Cardiac fibroblast (primary cell): ENCODE measurements at places on chromosomes 3 and 15.

DNA sequence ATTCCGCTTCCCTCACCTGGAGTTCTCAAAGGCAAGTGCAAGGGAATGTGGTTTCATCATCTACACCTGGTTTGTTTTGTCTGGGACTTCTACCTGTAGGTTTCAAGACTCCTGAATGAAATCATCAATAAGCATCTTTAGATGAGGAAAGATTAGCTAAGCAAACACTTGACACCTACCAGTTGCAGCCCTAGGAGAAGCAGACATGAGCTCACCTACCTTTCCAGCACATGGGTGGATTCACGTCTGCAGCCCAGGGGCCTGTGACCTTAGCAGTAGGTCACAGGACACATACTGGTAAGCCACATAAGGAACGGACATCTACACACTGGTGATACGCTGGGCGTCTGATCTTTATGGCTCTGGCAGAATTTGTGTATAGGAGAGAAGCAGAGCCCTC, 26.7 kb downstream of the SLCO2A1 start:
- DNase-seq: no peak

DNA sequence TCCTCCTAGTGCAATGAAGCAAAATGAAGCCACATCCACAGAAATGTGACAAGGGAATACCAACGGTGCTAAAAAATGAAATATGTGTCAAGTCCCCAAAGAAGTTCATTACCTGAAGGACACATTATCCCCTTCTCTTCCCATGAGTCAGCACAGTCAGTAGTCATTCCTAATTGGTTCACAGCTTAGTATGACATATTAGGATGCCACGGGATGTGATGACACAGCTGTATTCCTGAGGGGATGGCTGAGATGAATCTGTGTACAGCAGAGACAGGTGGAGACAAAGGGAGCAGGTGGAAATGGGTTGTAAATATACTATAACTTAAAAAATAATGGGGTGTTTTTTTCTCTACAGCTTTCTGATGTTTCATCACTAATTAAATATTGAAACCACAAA, 273.4 kb downstream of the ARRDC4 start:
- no peak for DNase-seq

DNA sequence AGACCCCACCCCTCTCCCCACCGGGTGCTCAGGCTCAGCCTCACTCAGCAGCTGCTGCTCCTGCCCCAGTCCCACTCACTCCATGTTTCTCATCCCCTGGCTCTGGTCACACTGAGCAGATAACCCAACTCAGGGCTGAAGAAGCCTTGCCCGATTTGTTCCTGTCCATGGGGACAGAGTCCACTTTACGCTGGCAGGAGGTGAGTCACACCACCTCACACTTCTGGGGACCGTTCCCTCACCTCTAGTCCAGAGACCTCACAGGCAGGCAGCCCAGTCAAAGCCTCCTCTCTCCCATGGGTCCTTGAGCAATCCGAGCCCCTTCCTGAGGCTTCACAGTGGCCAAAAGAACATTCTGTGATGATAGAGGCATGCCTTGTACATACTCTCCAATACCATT, 1.4 kb downstream of the CIDEC start:
- DNase-seq: peak; percentile 83

- DNase-seq: no peak
These were observed 17.0 kb downstream of the PRKAR2A start for GRCh38 chr3:48830715-48831114.

DNA sequence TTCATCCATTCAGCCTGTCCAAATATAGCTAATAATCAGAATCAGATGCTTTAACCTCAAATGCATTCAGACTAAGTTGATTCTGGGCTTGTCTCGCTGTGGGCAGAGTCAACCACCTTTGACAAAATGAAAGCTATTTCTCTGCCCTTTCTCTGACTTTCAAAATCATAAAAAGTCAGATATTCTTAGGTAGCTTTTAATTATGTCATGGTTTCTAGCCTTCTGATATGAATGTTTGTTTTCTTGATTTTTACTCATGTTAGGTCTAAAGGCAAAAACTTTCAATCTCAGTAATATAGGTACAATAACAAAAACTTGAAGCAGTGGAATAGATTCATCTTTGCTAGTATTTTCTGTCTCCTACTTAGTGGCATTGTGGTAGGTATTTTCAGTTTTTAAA, 25.3 kb upstream of the C15orf61 start:
- no peak for DNase-seq

DNA sequence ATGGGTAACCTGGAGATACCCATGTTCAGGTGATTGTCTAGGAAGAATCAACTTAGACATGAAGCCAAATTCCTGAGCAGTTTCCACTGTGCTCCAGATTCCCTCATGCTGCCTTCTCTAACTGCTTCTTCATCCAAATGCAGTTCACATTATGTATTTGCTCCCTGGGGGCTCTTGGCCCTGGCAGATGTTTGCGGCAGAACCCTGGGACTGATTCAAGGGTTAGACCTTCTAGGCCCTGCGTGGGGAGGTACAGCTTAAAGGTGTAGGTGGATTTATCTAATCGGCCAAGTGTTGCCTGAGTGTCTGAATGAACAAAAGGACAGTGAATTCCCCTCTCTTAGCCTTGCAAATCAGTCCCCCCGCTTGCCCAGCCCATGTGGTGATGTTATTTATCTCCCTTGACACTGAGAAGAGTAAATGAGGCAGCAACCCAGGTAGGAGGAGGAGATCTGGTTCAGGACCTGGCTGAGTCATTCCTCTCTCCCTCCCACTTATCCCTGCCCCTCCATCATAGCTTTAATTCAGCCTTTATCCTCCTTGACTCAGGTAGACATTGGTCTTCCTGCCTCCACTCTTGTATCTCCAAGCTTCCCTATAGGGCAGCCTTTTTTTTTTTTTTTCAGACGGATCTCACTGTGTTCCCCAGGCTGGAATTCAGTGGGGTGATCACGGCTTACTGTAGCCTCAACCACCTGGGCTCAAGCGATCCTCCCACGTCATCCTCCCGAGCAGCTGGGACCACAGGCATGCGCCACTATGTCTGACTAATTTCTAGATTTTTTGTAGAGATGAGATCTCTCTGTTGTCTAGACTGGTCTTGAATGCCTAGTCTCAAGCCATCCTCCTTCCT, 54.8 kb downstream of the MAGEF1 start:
- DNase-seq: peak; percentile 36

DNA sequence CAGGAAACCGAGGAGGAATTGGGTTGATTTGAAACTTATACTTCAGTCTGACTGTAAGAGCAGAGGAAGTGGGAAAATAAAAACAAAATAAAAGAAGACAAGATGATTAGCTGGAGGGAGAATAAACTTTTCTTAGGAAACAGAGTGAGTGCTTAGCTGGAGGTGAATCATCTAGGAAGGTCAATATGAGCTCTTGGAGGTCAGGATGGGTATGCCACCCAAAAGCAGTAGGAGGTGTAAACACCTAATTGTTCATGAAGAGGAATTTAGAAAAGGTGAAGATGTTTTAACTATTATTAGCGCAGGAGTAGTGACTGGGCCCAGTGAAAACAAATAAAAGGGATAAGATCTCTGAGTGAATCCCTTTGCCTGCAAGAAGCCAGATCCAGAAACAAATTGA, 39.9 kb upstream of the ARL14 start:
- DNase-seq: no peak

DNA sequence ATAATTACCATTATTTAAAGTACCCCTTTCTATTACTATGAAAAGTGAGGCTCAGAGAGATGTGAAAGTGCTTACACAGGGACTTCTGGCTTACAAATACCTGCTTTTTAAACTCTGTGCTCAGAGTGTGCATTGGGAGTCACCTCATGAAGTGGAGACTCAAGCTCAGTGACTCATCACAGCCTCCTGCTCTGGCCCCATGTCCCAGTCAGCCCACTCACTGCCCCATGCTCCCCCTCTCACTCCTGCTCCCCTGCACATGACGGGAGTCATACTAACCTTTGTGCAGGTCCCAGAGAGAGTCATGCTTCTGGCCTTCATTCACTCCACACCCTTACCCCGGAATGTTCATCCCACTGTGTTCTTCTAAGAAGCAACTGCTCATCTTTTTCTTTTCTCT, 20.2 kb downstream of the CCR1 start:
- peak; percentile 78 for DNase-seq

DNA sequence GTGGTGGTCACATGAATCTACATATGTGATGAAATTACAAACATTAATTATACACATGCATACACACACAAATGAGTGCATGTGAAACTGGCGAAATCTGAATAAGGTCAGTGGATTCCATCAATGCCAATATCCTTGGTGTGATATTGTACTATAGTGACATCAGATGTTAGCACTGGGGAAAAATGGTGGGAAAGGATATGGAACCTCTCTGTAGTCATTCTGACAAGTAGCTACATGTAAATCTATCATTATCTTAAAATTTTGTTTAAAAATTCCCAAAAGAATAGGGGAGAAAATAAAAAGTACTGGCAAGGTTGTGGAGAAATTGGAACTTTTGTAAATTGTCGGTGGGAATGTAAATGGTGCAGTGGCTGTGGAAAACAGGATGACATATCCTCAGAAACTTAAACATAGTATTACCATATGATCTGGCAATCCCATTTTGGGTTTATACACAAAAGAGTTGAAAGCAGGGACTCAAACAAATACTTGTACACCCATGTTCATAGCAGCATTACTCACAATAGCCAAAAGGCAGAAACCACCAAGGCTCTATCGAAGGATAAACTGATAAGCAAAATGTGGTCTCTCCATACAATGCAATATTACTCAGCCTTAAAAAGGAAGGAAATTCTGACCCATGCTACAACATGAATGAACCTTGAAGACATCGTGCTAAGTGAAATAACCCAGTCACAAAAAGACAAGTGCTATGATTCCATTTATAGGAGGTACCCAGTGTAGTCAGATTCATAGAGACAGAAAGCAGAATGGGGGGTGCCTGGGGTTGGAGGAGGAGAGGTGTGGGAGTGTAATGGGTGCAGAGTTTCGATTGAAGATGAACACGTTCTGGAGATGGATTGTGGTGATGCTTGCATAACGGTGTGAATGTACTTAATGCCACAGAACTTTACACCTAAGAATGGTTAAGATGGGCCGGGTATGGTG, 25.3 kb upstream of the HRH1 start:
- DNase-seq: no peak

GRCh38 chr3:124014366-124014942, 22.5 kb upstream of the ROPN1 start:
- DNase-seq: peak; percentile 8

GRCh38 chr3:46847744-46848143, 15.5 kb downstream of the MYL3 start:
- DNase-seq: no peak

- no peak for DNase-seq
These were observed 179.6 kb downstream of the P3H2 start for GRCh38 chr3:189941125-189941524.

DNA sequence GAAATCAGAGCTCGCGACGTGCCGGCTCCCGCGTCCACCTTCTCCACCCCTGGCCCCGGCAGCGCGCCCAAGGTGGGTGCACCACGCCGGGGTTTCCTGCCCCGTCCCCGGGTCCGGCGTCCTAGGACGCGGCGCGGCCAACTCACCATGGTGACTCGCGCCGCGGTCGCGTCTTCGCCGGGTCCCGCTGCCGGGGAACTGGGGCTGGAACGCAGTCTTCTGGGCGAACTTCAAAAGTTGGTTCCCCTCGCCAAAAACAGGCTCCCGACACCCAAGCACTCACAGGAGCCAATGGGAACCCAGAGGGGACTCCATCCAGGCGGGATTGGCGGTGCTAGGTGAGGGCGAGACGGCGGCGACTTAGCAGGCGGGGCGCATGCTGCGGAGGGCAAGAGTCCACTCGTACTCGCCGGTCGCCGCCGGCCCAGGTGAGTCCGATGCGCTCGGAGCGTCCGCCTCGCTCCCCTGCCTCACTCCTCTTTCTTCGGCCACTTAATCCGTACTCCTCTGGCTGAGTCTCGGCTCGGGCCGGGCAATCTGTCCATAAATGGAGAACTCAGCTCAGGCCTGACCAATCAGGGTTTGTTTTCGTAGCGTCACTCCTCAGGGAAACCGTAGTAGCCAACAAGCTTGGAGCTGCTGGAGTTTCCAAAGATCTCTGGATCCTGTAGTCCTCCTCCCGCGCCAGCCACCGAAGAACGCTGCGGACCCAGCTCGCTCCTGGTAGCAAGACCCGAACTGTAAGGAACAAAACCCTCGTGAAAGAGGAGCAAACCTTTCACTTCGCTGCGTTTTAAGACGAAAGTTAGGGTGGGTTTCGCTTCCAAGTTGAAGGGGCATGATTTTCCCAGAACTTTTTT, at the start of gene MYO1E:
MYO1E (minus strand) TSS at position 520 of the 860 bp plus-strand sequence; CDS start at position 149, 371 bp downstream.
- DNase-seq: peak; percentile 98

- DNase-seq: no peak
These were observed 83.6 kb upstream of the CCDC39 start for GRCh38 chr3:180762866-180763265.

DNA sequence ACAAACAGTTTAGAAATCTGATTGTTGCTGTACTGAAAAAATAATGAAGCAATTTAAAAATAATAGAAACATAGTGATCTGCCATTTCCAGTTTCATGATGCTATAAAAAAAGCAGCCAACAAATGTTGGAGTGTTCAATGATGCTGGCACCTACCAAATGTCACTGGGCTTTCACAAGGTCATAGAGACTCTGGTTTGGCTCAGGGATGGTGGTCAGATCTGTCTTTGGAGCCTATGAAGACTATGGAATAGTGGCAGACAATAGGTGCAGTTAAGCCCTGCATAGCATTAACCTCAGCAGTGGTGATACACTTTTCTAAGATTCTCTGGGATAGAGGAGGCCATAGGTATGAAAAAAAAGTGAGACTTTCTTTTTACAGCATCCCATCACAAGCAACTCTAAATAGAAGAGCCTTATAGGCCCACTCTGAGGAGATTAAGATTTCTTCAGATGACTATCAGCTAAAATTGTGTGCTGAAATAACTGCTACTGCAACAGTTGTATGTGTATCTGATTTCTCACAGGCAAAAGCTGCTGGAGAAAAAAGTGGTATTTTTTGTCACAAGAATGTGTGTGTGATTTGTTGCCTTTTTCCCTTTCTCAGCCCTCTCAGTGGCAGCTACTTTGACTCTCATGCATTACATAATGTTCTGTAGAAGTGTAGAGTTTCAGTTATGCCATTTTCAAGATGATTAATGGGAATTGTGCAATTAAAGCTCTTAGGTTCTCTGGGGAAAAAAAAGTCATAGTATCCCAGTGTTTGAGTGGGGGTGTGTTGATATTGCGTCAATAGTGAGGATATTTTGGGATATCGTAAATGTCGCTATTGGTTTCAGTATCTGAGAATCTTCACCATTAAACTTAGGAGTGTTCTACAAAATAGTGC, 137.4 kb downstream of the MBNL1 start:
- DNase-seq: peak; percentile 93

- peak; percentile 62 for DNase-seq
These were observed 2.0 kb downstream of the MECOM start for GRCh38 chr3:169661361-169662131.

- no peak for DNase-seq
These were observed 4.9 kb downstream of the IL17RD start for GRCh38 chr3:57160076-57160764.

- DNase-seq: no peak
These were observed 6.6 kb downstream of the ISG20 start for GRCh38 chr15:88645171-88646087.

DNA sequence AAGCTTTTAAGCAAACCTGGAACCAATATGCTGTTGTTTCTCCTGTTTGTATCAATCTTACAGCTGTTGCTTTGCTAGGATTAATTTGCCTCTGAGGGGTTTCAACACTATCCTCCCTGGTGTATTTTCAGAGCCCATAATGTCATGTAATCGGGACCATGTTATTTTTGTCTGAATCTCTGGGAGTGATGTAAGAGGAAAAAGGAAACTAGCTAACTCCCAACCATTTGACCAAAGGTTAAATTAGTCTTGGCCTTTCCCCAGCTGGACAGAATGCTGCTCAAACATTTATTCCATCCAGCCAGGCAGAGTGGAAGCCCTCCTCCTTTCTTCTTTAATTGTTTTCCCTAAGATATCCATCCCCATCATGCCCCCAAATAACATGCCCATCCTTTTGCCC, 142.2 kb downstream of the ALDH1A2 start:
- DNase-seq: peak; percentile 86
